ENCODE measurements at places on chromosomes 1 and 21.

DNA sequence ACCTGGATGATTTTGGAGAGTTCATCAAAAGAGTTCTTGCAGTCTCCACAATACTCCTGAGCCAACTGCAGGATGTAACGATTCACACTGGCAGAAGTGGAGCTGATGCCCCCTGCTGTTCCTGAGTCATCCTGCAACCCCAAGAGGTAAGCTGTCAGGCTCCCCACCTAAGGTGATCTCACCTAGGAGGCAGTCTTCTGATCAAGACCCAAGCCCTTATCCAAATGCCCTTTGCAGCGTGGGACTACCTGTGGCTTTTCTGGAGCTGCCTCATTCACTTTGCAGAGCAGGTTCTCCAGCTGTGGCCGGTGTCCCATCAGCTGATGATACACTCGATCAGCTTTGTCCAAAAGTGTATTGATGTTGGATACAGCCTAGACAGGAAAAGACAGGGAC lies 96.4 kb downstream of the UBR4 start:
- peak; percentile 31 for DNase-seq

DNA sequence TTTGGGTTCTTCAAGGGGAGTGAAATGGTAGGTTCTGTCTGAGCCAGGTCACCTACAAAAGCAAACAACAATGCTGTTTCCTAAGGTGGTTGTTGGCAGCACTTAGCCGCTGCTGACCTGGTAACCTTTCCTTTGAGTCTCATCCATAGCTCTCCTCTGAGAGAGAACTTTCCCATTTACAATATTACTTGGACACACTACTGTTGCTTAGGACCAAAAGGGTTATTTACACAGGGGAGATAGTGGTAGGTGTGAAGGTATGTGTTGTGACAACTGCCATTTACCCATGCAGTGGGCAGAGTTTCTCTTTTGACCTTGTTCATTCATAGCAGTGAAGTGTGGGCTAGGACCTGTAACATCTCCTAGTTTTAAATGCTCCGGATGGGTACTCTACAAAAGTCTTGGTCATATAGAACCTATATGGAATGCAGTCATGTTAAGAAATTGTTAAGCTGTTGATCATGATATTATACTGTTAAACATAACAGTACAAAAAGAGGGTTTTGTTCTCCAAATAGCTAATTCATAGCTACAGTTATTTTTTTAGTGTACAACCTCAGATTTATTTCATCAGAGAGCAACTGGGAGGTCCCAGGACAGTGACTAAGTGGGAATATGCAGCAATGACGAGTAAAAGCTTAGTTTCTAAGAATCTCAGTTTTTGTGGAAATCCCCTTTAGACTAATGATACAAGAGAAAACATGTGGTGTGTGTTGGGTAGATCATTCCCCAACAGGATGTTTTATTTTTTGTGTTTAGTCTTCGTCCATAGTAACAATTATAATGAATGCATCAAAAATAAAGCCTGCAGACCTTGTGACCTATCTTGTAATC lies 219.7 kb downstream of the NFIA start:
- no peak for DNase-seq

DNA sequence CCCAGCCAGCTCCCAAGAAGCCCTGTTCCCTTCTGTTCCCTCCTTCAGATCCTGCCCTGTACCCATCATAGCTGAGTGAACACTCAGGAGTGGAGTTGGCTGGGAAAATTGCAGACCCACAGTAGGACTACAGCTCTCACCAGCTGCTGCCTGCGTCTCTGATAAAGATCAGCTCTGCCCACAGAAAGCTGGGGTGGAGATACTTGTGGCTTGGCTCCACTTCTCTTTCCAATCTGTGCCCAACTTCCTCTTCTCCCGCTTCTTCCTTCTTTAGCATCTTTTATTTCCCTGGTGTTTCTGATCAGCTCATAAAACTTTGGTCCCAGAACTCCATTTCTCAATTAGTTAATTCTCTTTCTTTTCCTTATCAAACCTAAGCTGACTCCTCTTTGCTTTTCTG lies 5.5 kb upstream of the CD1A start:
- no peak for DNase-seq

DNA sequence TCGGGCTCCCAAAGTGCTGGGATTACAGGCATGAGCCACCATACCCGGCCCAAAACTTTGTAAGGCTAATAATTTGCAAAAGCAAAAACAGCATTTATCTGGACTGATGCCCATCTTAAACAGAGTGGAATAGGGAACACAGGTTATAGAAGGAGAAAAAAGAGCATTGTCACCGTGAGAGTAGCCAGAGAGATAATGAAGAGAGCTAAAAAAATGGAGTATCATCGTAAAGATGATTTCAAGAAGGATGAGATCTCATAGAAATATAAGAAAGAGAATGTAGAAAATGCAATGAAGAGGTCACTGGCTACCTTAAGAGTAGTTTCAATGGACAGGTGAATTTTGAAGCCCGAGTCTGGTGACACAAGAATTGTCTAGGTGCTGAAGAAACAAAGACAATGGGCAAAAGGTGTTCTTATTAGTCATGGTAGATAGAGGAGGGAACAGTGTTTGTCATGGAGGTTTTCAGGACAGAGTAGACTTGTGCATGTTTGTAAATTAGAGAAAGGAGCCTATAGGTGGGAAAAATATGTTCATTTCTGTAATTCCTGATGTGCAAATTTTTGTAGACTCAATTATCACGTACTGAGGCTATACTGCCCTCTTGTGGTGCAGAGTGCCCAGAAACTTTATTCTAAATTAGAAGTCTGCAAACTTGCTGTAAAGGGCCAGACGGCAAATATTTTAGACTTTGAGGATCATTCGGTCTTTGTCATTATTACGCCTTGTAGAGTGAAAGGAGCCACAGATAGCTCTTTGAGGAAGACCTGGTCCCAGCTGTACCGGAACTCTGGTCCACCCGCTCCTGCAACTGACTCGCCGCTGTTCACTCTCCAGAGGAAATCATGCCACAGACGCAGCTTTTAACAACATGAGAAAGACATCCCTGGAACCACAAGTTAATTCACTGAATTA lies 8.1 kb upstream of the TMEM183A start:
- peak; percentile 64 for DNase-seq

- no peak for DNase-seq
Measured at GRCh38 chr1:163162381-163162914, 40.3 kb downstream of the RGS5 start.

GRCh38 chr1:32339363-32339978 lies 3.4 kb upstream of the MARCKSL1 start:
- DNase-seq, result no peak

GRCh38 chr1:204836856-204837255 lies 33.8 kb upstream of the NFASC start:
- no peak for DNase-seq

GRCh38 chr1:67659229-67659628 lies 25.8 kb upstream of the GADD45A start:
- DNase-seq, result no peak

- DNase-seq, result no peak
Measured at GRCh38 chr1:104765085-104765484, 1015.4 kb downstream of the AMY1C start.

DNA sequence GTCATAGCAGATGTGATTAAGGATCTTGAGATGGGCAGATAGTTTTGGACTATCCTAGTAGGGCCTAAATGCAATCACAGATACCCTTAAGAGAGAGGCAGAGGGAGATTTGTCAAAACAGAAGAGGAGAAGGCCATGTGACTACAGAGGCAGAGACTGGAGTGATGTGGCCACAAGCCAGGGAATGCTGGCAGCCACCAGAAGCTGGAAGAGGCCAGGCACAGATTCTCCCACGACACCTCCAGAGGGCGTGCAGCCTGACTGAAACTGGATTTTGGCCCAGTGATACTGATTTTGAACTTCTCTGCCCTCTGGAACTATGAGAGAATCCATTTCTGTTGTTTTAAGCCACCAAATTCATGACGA lies 52.1 kb upstream of the EPS8L3 start:
- DNase-seq, result no peak

DNA sequence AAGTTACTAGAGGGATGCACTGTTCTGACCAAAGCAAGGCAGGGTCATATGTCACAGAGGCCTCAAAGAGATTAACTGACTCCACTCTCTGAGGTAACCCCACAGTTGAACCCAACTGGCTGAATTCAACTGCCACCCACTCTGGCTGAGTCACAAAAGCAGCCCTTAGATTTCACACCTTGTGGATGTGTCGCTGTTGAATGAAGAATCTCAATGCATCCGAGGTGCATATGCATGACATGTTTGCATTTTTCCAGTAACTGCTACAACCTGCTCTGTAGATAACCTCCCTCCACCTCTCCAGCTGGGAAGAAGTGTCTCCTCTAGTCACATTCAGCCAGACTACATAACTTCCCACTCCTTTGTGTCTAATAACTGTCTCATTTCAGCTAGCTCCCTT lies 27.9 kb upstream of the KIF21B start:
- no peak for DNase-seq

GRCh38 chr21:40841524-40842196 lies 5.3 kb downstream of the DSCAM start:
- DNase-seq, result no peak

DNA sequence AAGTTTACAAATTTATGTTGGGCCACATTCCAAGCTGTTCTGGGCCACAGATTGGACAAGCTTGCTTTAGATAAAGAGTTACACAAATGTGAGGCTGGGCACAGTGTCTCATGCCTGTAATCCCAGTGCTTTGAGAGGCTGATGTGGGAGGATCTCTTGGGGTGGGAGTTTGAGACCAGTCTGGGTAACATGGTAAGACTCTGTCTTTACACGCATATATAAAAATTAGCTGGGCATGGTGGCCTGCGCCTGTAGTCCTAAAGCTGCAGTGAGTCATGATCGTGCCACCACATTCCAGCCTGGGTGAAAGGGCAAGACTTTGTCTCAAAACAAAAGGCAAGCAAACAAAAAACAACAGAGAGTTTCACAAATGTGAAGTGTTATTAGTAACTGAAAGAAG lies 5.9 kb upstream of the VCAM1 start:
- no peak for DNase-seq

DNA sequence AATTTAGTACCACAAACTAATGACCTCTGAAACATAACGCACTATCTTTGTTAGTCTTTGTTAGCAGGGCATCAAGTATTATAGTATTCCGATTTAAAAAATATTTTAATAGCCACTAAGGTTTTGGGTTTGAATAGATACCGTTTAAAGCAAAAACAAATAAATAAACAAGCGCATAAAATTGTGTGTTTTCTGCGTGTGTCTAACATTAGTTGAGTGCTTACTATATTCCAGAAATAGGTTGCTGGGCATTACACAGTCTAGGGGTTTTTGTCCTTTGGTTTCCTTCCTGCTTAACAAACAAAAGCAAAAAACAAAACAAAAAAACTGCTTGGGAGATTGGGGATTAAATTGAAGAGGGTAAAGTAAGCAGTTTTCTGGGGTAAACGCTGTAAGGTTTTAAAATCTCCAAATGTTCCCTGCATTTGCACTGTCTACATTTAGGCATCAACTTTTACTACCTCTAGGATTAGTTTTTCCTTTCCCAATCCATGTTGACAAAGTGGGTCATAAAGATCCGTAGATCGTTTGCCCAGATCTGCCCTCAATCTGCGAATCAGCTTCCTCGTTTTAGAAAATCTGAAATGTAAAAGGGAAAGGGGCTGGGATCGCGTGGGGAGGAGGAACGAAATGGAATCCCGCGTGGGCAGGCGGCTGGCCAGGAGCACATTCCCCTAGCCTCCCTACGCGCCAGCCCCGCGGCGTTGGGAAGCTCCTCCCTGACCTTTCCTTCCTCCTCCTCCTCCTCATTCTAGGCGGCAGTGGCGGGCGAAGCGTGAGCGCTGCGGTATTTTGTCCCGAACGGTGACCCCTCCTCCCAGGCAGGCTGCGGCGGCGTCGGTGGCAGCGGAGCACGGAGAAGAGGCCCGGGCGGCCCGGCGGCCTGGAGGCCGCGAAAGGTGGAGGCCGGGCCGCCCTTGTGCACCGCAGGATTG lies at the start of gene KCTD3:
Gene KCTD3 (plus strand): TSS at position 749 of the 935 bp plus-strand sequence. CDS start 382 bp downstream, outside the sequence.
- DNase-seq, result no peak

DNA sequence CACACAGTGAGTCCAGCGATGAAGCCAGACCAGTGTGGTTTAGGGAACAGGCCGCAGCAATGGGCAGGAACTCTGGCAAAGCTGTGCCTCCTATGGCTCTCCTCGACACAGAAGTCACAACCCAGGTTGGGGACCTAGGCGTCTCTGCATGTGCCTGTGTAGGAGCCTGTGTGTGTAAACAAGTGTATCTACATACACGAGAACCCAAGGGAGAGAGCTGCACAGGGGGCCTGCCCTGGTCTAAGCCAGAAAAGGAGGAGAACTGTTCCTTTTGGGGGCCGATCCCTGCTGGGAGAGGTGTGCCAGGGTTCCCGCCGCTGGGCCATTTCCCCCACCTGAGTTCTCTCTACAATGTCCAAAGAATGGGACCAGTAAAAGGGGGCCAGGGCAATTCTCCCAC lies 56.0 kb downstream of the CD247 start:
- no peak for DNase-seq

- no peak for DNase-seq
Measured at GRCh38 chr1:159921700-159922504, 3.4 kb downstream of the TAGLN2 start.

- no peak for DNase-seq
Measured at GRCh38 chr1:221669441-221669840, 72.4 kb downstream of the DUSP10 start.

DNA sequence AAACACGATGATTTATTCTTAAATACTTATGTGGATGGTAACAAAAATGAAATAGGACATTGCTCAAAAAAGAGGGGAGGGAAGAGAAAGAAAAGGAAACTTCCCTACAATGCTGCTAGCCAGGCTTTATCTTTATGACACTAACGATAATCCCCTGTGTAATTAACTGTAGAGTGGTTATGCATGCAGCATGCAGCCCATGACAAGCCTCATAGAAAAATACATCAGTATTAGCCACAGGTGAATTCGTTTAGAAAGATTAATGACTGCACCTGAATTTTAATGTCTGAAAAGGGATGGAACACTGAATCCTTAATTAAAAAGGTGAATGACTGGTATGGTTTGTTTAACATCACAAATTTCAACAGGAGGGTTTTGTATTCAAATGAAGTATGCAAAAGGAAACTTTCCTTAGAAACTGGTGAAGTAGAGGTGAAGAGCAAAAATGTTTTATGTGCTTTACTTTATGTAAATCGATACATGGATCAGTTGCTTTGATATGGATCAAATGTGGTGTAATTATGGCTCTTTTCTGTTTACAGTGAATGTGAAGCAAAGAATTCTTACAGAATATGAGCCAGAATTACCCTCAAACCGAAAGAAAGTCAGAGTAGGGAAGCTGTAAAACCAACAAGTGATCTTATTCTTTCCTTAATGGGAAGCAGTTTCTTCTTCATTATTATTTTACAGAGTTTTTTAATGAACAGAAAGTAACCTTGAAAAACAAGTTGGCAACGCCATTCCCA lies 569.6 kb upstream of the ADGRL2 start:
- no peak for DNase-seq

DNA sequence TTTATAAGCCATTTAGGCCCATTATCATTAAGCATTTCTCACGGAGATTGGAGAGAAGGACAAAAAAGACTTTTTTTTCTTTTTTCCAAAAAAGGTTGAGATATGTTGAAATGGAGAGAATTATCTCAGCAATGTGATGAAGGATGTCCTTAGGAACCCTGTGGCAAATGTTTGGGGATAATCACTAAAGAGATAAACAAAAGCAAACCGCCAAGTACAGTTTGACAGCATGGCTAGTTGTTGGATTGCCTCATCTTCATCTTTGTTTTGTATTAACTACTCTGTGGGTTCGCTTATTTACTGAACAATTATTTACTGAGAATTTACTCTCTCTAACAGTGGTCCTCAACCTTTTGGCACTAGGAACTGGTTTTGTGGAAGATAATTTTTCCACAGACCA lies 97.4 kb upstream of the HP1BP3 start:
- DNase-seq, result no peak
